Anterior cingulate cortex (tissue), 58 donors: ENCODE measurements at places on chromosomes 2 and 18.

DNA sequence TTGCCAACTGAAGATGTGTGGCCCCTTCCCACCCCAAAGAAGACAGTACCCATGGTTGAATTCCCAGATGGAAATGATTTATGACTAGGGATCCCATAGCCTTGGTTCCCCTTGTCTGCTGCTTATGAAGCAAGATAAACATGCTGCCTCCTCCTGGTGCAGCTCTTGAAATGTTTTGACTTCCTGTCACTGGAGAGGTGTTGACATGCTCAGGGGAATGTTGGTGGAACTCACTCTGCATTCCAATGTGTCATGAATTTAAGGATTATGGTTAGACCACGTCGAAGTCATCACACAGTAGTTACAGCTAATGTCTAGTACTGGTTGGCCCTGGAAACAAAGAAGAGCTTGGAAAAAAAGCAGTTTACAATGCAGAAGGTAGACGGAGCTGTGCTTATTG lies 69.0 kb upstream of the FAM110C start:
- no peak for DNase-seq

DNA sequence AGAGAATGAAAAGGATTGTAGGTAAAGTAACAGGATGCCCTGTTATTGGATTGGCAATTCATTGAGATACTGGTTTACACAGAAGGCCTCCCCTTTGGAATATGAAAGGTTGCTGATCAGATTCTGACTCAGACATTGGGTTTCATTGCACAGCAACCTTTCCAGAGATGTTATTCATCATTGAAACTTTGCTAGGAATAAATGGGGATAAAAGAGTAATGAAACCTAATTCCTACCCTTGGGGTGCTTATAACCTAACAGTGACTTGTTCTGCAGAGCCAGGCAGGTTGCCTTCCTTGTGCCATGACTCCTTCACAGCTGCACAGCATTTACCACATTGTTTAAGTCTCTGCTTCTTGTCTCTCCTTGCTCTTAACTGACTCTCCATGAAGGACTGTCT lies 5.0 kb downstream of the NAB1 start:
- no peak for DNase-seq

GRCh38 chr2:189382668-189383067 lies 58.6 kb upstream of the WDR75 start:
- DNase-seq, result no peak

DNA sequence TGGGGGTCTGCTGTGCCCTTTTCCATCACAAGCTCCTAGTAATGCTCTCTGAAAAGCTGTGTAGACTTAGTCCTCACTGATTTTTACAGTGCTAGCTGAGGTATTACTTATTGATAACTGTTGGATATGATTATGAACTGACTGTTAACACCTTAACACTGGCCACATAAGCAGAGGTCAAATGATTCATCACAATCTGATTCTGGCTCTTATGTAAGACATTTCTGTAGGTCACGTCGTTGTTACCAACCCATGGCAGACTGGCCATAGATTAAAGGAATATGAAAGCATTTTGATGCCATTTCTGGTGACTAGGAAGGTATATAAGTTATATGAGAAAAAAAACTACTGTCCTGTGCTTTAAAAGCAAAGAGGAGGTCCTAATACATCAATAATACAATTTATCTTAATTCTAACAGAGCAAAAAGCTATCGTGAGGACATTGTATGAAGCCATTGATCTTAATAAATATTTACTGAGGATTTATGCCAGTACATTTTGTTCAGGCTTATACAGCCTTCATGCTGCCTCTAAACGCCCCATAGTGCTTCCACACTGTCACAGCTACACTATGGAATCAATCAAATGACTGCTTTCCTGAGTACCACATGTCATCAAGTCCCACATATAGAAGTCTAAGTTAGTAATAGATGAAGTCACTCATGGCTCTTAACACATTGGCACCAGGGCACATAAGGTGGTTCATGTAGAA lies 6.9 kb upstream of the RND3 start:
- DNase-seq, result no peak

DNA sequence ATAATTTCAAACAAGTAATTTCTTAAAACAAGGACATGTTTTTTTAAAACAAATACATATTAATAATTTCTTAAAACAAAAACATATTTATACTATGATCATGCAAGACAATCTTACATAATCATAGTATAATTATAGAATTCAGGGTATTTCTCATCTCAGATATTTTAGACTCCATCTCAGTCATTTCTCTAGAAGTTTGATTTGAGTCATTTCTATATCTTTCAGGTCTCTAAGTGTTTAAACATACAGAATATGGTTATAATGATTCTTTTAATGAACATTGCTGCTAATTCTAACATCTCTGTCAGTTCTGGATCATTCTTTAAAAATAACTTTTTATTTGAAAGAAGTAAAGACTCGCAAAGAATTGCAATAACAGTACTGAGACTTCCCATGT lies 154.2 kb upstream of the KYNU start:
- no peak for DNase-seq

- DNase-seq, result no peak
Measured at GRCh38 chr18:45876161-45876560, 50.7 kb downstream of the SIGLEC15 start.

GRCh38 chr18:55097456-55098170 lies 138.4 kb upstream of the CCDC68 start:
- no peak for DNase-seq

DNA sequence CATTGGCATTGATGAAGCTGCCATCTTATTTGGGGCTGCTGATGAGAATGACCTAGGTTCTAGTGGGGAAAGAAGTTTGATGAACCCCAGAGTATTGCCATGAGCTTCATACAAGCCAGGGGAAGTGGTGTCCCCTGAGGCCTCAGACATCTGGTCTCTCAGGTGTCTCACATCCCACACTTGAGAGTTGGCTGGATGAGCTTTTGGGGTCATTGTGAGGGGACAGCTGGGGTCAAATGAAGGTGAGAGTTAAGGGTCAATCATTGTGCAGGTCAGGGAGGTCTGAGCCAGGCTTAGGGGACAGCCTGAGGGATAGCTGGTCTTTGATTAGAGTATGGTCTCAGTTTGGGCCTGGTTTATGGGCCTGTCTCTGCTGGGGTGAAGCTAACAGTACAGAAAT lies 336.5 kb downstream of the CYP26B1 start:
- no peak for DNase-seq

DNA sequence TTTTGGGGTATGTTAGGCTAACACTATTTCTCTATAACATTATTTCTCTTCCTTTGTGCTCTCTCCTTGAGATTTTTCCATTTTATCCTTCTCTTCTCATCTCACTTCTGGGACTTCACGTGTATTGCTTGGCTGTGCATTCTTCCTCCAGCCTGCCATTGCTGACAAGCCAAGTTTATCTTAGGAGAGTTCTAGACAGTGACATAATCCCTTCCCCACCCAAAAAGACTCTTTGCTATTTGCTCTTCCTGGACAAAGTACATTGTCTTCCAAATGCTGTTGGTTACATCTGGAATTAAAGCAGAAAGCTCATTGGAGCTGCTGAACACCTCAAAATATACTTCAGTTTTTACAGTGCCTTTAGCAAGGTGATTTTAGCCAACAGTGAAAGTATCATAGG lies 8.9 kb downstream of the TSPYL6 start:
- no peak for DNase-seq

GRCh38 chr18:77107292-77107691 lies 25.3 kb downstream of the MBP start:
- DNase-seq, result no peak

DNA sequence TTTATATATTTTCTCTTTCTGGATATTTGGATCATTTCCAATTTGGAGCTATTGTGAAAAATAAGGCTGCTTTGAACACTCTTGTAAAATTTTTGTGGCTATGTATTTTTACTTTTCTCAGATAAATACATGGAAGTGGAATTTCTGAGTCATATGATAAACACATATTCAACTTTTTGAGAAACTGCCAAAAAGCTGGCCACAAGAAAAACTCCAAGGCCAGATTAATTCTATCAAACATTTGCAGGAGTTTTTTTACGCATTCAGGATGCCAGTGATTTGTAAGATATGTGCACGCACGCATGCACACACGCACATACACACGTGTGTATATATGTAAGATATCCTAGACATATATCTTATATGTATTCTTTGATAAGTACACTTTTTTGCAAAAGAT lies 477.5 kb upstream of the SPHKAP start:
- DNase-seq, result no peak

DNA sequence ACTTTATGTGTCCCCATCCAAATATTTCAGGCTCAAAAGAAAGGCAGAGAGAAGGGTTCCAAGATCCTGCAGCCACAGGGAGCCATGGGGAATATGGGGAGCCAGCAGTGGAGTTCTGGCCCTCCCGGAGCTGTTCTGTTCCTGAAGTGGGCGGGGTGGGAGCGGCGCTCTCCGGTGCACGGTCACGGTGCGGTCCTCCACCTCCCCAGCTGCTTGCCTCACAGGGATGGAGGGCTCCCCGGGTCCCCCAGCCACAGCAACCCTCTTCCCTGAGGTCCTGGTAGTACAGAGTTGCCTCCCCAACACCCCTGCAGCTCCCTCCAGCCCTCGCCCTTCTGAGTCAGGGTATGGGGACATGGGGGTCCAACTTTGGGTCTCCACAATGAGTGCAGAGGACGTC lies 26.2 kb upstream of the SNED1 start:
- DNase-seq, result no peak

DNA sequence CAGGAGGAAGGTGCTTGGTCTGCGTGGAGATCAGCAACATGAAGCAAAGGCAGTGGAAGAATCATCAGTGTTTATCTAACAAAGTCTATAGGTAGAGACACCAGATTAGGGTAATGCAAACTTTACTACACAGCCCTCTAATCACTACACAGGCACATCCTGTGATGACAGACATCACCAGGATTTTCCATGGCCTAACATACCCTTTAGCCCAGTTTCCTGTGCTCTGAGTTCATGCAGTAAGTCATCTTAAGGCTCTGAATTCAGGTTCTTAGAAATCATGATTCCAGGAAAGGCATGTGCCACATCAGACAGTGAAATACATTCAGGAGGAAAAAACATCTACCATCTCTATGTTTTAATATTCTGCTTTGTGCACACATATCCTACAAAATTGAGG lies 708.5 kb upstream of the SLC8A1 start:
- no peak for DNase-seq

DNA sequence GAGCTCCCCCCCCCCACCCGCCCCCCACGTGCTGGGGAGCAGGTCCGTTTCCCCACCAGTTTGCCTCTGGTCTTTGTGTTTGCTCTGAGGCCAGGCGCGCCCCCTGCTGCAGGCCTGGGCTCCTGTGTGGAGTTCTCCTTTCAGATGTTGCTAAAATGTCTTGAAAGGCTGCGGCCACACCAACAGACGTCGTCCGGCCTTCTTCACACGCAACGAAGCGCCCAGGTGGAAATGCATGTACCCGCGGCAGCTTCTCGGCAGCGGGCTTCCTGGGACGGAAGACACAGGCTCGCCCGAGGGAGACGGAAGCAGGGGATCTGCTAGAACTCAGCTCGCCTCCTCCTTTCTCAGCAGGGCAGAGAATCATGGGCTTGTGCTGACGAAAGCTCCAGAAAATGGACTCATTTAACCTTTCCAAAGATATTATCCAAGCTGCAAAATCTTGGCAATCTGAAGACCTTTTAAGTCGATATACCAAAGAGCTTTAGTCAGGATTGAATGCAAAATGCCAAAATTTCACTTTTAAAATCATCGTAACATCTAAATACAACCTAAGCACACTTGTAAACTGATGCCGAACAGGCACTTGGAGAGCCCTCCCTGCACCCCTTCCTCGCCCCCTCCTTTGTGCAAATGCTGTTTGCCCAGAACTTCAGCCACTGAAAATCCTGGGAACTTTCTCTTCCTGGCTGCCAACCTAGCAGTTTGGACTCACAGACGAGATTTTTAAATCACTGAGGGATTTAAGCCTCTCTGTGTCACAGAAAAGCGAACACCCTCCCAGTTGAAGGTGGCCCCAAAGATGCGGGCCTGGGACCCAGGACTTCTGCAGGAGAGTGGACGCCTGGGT lies 125.5 kb upstream of the ZNF516 start:
- DNase-seq, result peak; percentile 56

GRCh38 chr18:54802686-54803395 lies 25.4 kb upstream of the RAB27B start:
- DNase-seq, result no peak

- DNase-seq, result no peak
Measured at GRCh38 chr2:163756588-163756987, 20.8 kb upstream of the FIGN start.

- DNase-seq, result no peak
Measured at GRCh38 chr2:162473-163382, 101.1 kb downstream of the SH3YL1 start.

DNA sequence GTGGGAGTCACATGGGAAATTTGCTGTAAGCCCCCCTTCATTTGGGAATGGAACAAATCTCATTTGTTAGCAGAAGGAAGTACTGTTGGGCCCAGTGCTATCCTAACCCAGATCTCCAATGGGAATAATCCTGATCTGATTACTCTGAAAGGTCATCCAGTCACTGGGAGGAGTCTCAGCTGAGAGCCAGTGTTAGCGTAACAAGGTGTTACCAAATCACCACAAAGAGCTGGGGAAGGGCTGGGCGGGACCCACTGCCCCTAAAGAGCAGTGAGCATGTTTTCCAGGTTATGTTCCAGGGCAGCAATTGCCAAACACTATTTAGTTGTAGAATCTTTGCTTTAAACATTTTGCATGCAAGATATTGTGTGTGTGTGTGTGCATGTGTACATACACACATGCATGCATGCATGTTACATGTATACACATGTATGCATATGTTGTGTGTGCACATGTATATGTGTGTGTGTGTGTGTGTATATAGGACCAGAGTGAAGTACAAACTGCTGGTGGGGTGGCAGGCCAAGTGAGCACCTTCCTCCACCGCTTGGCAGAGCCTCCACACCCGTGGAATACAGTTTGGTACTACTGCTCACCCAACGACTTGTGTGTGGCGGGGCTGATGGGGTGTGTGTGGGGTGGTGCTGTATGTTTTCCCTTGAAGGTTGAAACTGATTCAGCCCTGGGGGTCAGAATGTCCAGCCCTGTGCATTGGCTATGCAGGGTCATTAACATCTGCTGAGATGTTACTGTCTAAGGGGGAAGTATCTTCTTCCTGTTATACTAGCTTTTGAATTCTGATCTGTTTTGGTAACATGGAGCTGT lies 15.2 kb downstream of the INPP5D start:
- DNase-seq, result no peak

- DNase-seq, result no peak
Measured at GRCh38 chr18:48133671-48134251, 203.3 kb upstream of the SMAD2 start.

DNA sequence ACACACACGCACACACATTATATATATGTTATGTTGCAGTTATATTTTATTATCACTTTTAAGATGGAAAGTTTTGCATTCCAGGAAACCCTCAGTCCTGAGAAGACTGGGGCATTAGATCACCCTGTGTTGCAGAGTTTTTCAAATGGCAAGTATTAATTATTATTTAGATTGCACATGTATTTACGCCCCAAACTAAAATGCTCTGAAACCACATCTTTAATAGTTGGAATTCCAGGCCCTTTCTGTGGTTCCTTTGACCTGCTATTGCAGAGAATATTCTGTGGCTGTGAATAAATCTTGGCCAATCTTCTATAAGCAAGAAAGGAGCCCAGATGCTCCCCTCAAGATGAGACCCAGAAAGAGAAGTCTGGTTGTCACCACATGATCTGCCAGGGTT lies 427.0 kb upstream of the TNP1 start:
- no peak for DNase-seq

- no peak for DNase-seq
Measured at GRCh38 chr2:40256649-40257048, 195.2 kb downstream of the SLC8A1 start.
